ENCODE measurements at places on chromosomes 3 and 15. TPM values are rescaled to one million over a fixed set of nuclear protein-coding genes. Genes with fewer than 3 reads are reported as not detected.
A peak's percentile ranks its signal among the peaks of the same experiment; 100 is the strongest.

STAC gene
- total RNA-seq, result 3.3 TPM

GOLGA6L7 gene
- not detected for total RNA-seq

ITIH1 gene
- not detected for total RNA-seq

EPB42 gene
- not detected for total RNA-seq

CYP1A1 gene
- total RNA-seq, result not detected

CFAP91 gene
- 58.4 TPM for total RNA-seq

CCDC9B gene
- 7.3 TPM for total RNA-seq

COX17 gene
- 38.5 TPM for total RNA-seq

PLA2G4D gene
- not detected for total RNA-seq

SLC2A2 gene
- not detected for total RNA-seq

- no peaks in the 10 kb centered on the region for H3K27me3 ChIP-seq
- no peaks in the 10 kb centered on the region for H3K4me1 ChIP-seq
Observed at GRCh38 chr3:69204315-69204957, 82.0 kb upstream of the LMOD3 start.

DNA sequence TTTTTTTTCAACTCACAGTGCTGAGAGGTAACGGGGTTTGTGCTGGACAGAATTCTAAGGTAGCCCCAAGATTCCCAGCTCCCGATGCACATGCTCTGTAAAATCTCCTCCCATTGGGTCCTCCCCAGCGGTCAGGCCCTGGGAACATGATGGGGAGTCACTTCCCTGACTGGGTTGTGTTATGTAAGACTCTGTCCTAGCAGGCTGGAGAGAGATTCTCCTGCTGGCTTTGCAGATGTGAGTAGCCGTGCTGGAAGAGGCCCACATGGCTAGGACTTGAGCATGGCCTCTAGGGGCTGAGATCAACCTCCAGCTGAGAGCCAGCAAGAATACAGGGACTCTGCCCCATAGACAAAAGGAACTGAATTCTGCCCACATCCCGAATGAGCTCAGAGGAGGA is 83.7 kb upstream of the OXTR start:
- no peak overlapping the region for H3K4me3 ChIP-seq
- H3K36me3 ChIP-seq, result no peaks in the 10 kb centered on the region
- no peaks in the 10 kb centered on the region for H3K27me3 ChIP-seq
- H3K27ac ChIP-seq, result no peak overlapping the region
- H3K4me1 ChIP-seq, result no peaks in the 10 kb centered on the region
- no peak for DNase-seq

- H3K36me3 ChIP-seq, result no peaks in the 10 kb centered on the region
Observed at GRCh38 chr3:168544097-168544957, 448.6 kb upstream of the GOLIM4 start.

GRCh38 chr3:126344380-126345041 is 12.7 kb downstream of the KLF15 start:
- H3K36me3 ChIP-seq, result no peaks in the 10 kb centered on the region
- H3K4me3 ChIP-seq, result no peak overlapping the region
- H3K27me3 ChIP-seq, result no peaks in the 10 kb centered on the region
- no peak overlapping the region for H3K27ac ChIP-seq
- DNase-seq, result peak; percentile 12
- peaks cover 4% of the 10 kb centered on the region for H3K4me1 ChIP-seq

DNA sequence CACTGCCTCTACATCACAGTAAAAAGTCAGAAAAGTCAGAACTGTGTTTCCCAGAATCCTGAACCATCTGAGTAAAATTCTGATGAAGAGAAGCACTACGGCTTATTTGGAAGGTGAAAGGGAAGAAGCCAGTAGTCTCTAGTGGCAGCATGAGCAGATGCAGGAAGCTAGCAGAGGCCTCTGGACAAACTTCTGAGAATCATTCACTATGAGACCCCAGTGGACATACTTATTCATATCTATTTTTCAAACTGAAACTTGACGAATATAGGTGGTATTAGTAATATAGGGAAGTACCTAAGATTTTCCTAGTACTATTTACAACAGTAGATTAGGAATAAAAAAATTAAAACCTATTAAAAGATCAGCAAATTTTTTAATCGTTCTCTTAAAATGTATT is 272.8 kb upstream of the TTC14 start:
- no peaks in the 10 kb centered on the region for H3K4me1 ChIP-seq
- H3K36me3 ChIP-seq, result no peaks in the 10 kb centered on the region
- H3K27me3 ChIP-seq, result no peaks in the 10 kb centered on the region

DNA sequence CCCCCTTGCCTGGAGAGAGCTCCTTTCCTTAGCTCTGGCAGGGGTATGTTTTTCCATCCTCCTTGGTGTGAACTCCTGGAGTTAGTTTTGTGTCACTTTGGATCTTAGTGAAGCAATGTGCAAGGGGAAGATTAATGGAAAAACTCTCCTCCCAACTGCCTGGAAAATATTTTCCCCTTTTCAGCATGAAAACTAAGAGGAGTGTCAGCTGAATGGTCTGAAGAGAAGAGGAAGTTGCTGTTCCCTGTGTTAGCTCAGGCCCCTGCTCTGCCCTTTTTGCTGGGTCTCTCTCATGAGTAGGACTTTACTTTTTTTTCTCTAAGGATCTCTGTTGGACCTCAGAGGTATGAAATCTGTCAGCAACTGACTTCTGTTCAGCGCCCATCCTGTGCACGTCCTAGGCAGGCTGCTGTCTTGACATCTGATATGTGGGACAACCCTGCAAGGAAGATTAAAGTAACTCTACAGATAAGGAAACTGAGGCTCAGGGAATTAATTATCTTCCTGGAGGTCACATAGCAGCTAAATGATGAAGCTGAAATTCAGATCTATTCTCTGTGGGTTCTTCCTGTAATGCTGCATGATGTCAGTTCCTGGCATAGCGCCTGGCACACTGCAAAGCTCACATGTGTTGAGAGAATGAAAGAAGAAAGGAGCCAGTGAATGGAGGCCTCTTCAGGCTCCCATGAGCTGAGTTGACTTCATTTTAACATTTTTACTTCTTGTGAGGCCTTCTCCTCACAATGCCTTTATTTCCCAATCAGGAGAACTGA is 109.7 kb upstream of the GALNT15 start:
- no peak overlapping the region for H3K4me3 ChIP-seq
- H3K27me3 ChIP-seq, result no peaks in the 10 kb centered on the region
- H3K27ac ChIP-seq, result peak overlapping the region; percentile 88
- no peaks in the 10 kb centered on the region for H3K36me3 ChIP-seq
- H3K4me1 ChIP-seq, result peaks cover 7% of the 10 kb centered on the region

GRCh38 chr15:64687688-64688087 is 87.7 kb downstream of the RBPMS2 start:
- no peaks in the 10 kb centered on the region for H3K27me3 ChIP-seq
- H3K4me1 ChIP-seq, result peaks cover 23% of the 10 kb centered on the region
- no peak overlapping the region for H3K4me3 ChIP-seq
- H3K36me3 ChIP-seq, result no peaks in the 10 kb centered on the region
- no peak for DNase-seq

- H3K27ac ChIP-seq, result no peak overlapping the region
- no peaks in the 10 kb centered on the region for H3K4me1 ChIP-seq
- no peaks in the 10 kb centered on the region for H3K36me3 ChIP-seq
Observed at GRCh38 chr3:81726735-81727134, 34.7 kb downstream of the GBE1 start.

DNA sequence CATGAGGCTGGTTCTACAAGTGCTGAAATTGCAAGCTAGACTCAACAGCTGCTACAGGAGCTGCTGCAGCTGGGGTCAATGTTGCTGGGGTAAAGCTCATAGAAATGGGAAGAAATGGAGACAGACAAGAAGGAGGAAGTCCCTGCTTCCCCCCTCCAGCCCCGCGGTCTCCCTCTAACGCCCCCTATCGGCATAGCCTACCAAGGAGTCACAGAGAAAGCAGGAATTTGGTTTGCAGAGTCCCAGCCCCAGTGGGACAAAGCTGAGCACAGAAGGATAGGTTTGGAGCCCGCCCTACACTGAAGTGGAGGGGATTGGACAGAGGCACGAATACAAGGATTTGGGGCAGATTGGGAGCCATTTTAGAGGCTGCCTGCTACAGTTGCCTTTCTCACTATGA is 176.9 kb upstream of the ANKRD28 start:
- no peak overlapping the region for H3K4me3 ChIP-seq
- no peak for DNase-seq
- H3K27ac ChIP-seq, result no peak overlapping the region
- H3K27me3 ChIP-seq, result no peaks in the 10 kb centered on the region
- H3K4me1 ChIP-seq, result no peaks in the 10 kb centered on the region

- no peaks in the 10 kb centered on the region for H3K27me3 ChIP-seq
- no peak overlapping the region for H3K27ac ChIP-seq
- no peak for DNase-seq
- H3K4me1 ChIP-seq, result no peaks in the 10 kb centered on the region
- no peak overlapping the region for H3K4me3 ChIP-seq
- H3K36me3 ChIP-seq, result no peaks in the 10 kb centered on the region
Observed at GRCh38 chr3:128709038-128709437, 16.9 kb upstream of the RAB7A start.

DNA sequence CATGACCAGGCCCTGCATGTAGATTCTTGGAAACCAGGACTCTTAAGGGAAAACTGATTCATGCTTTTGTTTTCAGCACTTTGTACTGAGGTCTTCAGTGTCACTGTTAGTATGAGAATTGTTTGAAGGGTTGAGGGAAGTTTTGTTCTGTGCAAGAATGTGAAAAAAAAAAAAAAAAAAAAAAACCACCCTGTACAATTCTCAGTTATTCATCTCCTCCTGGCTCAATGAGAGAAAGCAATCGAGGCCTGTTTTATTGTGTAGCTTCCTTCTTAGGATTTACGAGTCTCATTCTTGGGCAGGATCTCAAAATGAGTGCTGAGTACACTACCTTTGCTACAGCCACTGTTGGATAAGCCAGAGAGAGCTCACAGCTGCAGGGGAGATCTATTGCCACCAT is 469.5 kb downstream of the CNTN4 start:
- H3K27me3 ChIP-seq, result no peaks in the 10 kb centered on the region
- H3K36me3 ChIP-seq, result no peaks in the 10 kb centered on the region
- no peak overlapping the region for H3K27ac ChIP-seq
- H3K4me1 ChIP-seq, result no peaks in the 10 kb centered on the region

DNA sequence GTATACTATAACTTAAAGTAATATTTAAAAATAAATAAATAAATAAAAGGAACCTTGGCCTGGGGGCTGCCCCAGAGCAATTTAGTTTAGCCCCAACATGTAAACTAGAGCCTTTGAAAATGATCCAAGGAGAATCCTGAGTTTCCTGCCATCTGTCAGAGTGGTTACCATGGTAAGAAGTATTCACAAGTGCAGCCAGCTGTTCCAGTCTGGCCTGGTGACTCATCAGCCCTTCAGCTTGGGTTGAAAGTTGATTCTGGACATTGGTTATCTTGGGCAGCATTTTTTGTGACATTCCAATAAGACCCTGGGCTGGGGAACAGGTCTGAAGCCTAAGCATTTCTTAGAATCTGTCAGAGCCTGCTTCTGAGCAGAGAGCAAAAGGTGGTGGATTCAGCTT is 72.7 kb upstream of the LRTM1 start:
- H3K27ac ChIP-seq, result no peak overlapping the region
- H3K4me3 ChIP-seq, result no peak overlapping the region
- H3K27me3 ChIP-seq, result no peaks in the 10 kb centered on the region
- DNase-seq, result no peak
- H3K36me3 ChIP-seq, result no peaks in the 10 kb centered on the region

- no peaks in the 10 kb centered on the region for H3K36me3 ChIP-seq
- no peak for DNase-seq
- peak overlapping the region; percentile 91 for H3K27ac ChIP-seq
- H3K4me1 ChIP-seq, result peaks cover 7% of the 10 kb centered on the region
Observed at GRCh38 chr3:37179144-37179967, 5.0 kb upstream of the LRRFIP2 start.

DNA sequence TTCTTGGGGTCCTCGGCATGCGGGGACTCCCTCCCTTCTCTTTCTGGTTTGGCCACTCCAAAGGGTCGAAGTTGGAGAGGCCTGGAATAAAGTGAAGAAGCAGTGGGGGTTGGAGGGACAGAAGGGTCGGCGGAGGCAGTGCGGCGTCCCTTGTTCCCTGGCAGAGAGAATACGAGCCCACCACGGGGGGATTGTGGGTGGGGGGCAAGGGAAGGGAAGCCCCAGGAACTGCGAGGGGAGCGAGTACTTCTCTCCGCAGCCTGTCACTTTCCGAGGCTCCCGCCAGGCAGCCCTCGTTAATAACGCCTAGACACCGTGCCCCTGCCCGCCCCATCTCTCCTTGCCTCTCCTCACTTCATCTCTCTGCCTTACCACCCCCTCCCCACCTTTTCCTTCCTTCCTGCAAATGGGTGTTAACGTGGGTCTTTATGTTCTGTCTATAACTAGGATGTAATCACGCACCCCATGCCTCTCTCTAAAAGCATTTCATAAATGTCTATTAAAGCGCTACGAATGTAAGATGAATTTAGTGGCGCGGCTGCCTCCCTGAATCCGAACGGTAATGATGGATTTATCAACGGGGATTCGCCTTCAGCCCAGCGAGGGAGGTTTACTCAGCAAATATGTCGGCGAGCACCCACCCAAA is 13.7 kb downstream of the NR2F2 start:
- no peak for DNase-seq
- no peaks in the 10 kb centered on the region for H3K4me1 ChIP-seq
- H3K4me3 ChIP-seq, result peak overlapping the region; percentile 84
- H3K27me3 ChIP-seq, result no peaks in the 10 kb centered on the region
- no peaks in the 10 kb centered on the region for H3K36me3 ChIP-seq
- H3K27ac ChIP-seq, result peak overlapping the region; percentile 100

DNA sequence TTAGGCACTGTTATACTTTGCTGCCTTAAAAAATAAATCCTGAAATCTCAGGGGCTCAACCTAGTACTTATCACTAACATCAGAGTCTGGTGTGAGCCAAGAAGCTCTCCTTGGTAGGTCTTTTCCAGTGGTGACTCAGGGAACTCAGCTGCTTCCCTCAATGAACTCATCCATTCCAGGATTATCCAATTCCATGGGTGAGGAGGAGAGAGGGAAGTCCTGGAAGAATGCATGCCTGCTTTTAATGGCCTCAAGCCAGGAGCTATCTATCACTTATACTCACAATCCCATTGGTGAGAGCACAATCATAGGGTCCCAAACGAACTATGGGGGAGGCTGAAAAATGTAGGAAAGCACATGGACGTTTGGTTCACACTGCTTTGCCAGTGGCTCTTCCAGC is 113.6 kb downstream of the POLR2M start:
- no peaks in the 10 kb centered on the region for H3K27me3 ChIP-seq
- no peaks in the 10 kb centered on the region for H3K36me3 ChIP-seq
- no peaks in the 10 kb centered on the region for H3K4me1 ChIP-seq
- DNase-seq, result no peak
- no peak overlapping the region for H3K4me3 ChIP-seq

DNA sequence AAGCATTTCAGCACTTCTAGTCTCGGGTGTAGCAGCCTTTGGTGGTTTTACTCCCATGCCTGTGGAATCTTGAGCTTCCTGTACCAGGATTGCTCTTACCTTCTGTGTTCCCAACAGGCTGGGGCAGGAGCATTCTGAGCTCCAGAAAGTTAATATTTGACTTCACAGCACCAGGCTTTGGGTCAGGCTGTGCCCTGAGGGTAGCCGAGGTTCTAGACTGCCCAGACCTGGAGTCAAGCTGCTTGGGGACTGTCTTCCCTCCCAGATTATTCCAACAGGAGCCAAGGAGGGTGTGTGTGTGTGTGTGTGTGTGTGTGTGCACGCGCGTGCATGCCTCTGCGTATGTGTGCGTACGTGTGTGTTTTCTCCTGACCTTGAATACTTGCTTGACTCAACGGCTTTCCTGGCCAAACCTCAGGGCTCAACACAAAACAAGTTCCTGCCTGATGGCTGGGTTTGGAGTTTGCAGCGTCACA is 94.8 kb downstream of the FLNB start:
- no peaks in the 10 kb centered on the region for H3K4me1 ChIP-seq
- H3K4me3 ChIP-seq, result no peak overlapping the region
- H3K27ac ChIP-seq, result no peak overlapping the region
- H3K36me3 ChIP-seq, result no peaks in the 10 kb centered on the region
- no peaks in the 10 kb centered on the region for H3K27me3 ChIP-seq
- DNase-seq, result no peak

- H3K4me3 ChIP-seq, result no peak overlapping the region
- DNase-seq, result no peak
- H3K4me1 ChIP-seq, result no peaks in the 10 kb centered on the region
Observed at GRCh38 chr15:41952013-41952563, 20.3 kb downstream of the EHD4 start.

All from uterus (tissue), 4 donors.